Hindlimb muscle (tissue), 1 donor: ENCODE measurements at places on chromosomes 7 and 10. TPM values are rescaled to one million over a fixed set of nuclear protein-coding genes. Genes with fewer than 3 reads are reported as not detected.

- no peak for DNase-seq
Observed at GRCh38 chr7:31860925-31861324, 173.9 kb downstream of the PPP1R17 start.

GRCh38 chr7:82677493-82677892, 233.9 kb upstream of the CACNA2D1 start:
- no peak for DNase-seq

DNA sequence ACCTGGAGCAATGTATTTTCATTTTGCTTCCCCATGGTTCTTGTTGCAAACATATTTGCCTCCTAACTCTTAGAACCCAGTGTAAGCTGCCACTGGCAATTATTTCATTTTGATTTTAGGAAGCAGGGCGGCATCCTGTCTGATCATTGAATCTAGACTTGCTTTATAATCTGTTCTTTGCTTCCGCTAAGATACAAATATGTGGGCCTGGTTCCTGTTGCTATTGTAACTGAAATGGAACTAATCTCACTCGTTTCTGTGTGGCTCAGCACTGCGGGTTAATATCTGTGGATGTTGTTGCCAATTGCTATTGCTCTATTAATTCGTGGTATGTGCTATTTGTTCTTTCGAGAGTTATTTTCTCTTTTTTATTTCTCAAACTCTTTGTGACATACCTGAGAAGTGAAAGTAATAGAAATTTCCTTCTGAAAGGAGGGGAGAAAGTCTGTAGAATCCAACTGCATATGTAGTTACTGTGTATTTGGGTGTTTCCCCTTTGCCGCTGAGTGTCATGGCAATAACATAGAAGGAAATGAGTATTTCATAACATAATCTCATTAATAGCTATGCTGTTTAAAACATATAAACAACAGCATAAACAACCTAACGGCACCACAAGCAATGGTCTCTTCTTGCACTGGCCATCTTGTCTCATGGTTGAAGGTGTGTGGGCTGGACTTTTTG, 62.4 kb downstream of the FZD1 start:
- DNase-seq: no peak

DNA sequence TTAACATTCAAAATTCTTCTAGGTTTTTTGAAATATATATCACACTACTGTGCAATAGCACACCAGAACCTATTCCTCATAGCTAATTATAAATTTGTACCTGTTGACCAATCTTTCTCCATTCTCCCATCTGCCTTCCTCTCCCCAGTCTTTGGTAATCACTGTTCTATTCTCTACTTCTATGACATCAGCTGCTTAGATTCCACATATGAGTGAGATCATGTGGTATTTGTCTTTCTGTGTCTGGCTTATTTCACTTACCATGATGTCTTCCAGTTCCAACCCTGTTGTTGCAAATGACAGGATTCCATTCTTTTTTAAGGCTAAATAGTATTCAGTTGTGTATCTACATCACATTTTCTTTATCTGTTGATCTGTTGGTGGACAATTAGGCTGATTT, 54.4 kb upstream of the CCDC6 start:
- DNase-seq: no peak

C10orf105 gene
- polyA plus RNA-seq: 0.50 TPM
